ENCODE measurements at places on chromosomes 5 and 9.

GRCh38 chr5:169162407-169162806 lies 138.5 kb downstream of the SLIT3 start:
- no peak for DNase-seq

DNA sequence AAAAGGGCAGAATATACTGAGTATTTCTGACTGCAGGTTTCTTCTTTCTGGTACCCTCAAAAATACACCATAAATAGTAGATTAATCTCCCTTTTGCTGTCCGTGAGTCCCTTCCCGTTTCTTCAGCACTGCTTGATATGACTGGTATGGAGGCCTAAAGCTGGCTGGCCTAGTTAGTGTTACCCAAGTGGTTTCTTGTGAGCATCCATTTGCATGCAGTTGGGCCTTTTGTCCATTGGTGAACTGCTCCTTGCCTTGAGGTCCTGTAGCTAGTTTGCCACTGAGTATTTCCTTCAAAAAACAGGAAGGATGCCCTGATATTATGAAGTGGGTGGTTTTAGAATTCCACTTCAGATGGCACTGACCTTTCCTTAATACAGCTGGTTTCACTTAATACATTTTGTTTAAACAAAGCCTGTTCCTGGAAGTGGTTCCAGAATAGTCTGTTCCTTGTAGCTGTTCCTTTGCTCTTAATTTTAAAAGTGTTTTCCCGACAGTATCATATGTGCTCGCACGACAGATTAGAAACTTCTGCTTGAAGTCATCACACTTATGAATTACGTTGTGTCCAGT lies 40.0 kb upstream of the ABL1 start:
- DNase-seq: no peak

DNA sequence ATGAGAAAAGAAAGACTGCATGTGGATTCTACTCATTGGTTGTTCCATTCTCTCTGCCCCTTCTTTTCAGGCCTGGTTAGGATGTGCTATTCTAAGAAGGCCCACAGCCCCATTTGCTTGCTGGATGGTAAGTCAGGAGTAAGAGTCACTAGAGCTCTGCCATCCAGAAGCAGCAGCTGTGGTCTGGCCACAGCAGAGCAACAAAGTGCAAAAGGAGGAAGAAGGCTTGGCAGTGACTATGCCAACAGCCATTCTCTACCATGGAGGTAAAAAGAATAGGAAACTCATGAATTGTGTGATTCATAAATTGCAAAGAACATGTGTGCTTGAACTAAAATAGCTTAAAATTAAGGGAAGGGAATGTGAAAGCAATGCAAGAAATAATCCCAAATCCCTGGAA lies 20.9 kb downstream of the KLHL3 start:
- no peak for DNase-seq

GRCh38 chr5:113205323-113205722 lies 228.7 kb downstream of the DCP2 start:
- DNase-seq: no peak

DNA sequence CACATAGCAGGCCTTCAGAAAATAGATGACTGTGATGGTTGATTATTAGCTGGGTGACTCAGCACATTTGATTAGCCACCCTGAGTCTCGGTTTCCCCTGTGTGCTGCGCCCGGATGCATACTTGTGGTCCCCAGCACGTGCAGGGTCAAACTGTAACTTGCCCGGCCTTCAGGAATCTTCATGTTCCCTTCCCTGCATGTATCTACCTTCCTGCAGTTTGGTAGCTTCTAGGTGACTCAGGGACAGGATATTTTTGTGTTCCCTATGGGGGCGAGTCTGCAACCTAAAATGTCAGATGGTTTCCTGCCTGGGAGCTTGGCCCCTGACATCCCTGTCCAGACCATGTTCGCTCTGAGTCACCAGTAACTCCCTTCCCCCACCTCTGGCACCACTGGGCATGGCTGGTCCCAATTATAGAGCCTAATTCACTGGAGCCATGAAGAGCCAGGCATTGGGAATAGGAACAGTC lies 13.2 kb downstream of the PTGS1 start:
- DNase-seq: no peak

DNA sequence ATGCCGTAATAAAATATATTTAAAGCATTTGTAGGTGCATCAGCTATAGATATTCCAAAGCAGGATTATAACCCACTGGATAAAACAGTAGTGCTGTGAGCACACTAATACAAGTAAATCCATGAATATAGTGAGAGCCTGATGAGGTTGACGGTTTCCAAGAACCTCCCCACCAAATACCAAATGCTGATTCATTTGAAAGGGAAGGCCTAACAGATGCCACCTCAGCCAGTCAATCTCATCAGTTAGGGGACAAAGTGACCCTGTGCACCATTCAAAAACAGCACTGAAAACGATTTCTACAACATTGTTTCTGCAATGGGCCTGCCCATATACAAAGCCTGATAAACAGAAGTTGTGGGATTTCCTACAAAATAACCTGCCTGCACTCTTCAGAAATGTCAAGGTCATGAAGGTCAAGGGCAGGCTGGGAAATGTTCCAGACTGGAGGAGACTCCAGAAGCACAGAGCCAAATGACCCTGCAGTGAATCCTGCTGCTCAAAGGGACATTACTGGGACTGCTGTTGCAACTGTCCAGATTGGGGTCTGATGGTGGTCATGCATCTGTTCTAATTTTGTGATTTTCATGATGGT lies 69.6 kb downstream of the ROR2 start:
- no peak for DNase-seq

DNA sequence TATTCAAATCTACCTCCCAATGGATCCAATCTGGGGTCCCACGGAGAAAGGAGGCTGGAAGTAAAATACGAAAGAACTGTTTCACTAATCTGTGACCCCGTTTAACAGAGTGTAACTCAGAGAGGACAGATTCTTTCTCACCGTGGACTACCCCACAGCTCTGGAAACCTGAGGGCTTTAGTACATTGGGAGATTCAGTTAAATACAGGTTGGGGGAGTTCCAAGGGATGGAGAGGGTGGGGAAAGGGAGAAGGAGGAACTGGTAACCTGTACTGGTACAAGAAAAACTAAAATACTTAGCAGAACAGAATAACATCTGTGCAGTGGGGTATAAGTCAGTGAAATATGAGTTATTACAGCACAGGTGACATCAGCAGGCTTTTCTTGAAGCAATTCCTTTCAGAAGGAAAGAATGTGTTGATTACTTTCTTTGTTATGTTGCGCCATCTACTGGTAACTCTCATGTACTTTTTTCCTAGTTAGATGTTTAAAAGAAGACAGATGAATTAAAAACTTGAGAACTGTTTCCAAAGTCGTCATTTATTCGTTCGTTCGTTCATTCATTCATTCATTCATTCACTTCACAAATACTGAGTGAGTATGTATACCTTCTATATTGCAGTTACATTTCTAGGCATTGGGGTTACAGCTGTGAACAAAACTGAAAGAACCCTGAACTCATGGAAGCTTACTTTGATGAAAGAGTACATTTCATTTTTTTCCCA lies 30.0 kb upstream of the STOM start:
- DNase-seq: peak; percentile 39

GRCh38 chr9:112914524-112914923 lies 23.8 kb upstream of the SLC46A2 start:
- DNase-seq: no peak

DNA sequence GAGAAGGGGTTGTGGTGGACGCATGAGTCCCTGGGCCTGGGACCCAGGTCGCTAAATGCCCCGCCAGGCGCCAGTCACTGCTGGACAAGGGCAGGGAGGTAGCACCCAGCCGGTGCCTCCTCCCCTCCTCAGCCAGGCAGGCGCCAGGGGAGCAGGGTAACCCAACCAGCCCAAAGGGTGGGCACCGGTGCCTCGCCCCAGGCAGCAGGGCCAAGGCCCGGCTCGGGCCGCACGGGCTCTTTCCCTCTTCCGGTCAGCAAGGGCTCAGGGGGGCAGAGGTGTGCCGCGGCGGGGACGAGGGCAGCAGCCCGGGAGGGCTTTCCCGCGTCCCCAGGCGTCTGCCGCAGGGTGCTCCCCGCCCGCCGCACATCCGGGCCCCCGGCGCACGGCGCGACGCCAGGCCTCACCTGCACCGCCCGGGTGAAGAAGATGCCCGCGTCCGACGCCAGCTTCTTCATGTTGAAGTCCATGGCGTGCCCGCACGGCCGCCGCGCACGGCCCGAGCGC lies 393 bp downstream of the SH3GLB2 start:
- DNase-seq: peak; percentile 49

GRCh38 chr9:21096172-21096900 lies 18.6 kb upstream of the IFNB1 start:
- DNase-seq: no peak

DNA sequence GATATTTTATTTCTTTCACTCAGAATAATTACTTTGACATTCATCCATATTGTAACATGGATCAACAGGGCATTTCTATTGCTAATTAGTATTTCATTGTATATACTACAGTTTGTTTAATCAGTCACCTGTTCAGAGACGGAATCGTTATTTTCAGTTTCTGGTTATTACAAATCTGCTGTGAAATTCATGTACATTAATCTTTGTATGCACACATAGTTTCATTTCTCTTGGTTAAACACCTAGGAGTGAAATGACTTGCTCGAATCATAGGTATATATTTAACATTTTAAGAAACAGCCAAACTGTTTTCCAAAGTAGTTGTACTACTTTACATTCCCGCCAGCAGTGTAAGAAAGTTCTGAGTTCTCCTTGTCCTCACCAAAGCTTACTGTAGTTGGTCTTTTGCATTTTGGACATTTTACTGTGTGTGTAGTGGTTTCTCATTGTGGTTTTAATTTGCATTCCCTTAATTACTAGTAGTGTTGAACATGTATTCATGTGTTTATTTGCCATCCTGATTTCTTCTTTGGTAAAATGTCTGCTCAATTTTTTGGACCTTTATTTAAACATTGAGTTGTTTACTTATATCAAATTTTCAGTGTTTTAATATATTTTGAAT lies 198.2 kb downstream of the SAXO1 start:
- DNase-seq: no peak

All from HEK293T (cell line).